Panc1 (cell line): ENCODE measurements at places on chromosomes 12 and 14. TPM values are rescaled to one million over a fixed set of nuclear protein-coding genes. Genes with fewer than 3 reads are reported as not detected.

Gene SPRYD3
- total RNA-seq = 25.0 TPM

GRCh38 chr14:90424686-90425372 lies 28.0 kb downstream of the CALM1 start:
- DNase-seq = no peak

DNA sequence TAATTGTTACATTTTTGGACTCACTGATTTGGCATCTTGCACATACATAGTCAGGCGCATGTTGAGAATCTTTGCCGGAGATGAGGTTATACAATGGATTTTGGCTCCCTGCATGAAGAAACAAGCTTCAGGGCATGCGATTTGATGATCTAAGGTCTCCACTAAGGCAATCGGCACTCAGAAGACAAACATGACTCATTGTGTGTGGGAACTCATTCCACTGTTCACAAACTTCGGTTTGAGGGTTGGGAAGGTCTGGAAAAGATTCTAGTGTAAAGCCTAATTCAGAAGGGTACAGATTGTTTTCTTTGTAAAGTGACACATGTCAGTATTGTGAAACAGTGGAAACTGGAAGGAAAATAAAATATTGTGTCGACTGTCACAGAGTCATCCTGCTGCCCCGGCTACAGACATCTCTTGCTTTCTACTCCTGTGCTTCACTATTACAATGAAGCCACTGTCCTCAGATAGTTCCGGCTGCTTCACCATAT lies 192.6 kb upstream of the HMGA2 start:
- DNase-seq = peak; percentile 98

DNA sequence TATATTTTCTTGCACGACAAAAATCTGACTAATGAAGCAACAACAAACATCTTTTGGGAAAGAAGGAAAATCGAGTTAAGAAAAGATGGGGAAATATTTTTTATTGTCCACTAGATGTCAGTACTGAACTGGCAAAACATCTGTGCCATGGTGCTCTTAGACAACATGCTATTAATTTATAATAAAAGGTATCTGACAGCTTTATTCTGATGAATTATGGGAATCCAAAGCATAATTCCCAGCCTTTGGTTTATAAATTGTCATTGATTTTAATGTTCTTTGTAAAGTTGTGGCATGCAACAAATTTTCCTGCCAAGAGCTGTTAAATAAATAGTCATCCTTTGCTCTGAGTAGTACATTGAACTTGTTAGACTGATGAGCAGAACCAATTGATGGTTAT lies 231.2 kb downstream of the ETNK1 start:
- peak; percentile 10 for DNase-seq

DNA sequence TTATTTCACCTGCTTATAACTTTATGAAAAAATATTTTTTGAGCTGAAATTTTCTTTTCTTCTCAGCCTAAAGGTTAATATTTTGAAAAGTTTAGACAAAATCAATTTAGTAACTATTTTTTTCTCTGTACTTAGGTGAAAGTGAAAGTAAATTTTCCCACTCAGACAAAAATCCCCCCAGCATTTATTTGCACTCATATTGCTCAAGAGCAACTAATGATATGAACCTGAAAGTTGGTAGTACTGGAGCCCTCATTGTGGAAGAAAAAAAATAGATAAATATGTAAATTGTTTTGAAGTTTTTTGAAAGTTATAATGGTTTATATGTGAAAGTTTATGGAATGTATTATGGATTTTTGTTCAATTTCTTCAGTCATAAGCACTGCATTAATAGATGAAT lies 1005.9 kb upstream of the ATXN7L3B start:
- DNase-seq = no peak

DNA sequence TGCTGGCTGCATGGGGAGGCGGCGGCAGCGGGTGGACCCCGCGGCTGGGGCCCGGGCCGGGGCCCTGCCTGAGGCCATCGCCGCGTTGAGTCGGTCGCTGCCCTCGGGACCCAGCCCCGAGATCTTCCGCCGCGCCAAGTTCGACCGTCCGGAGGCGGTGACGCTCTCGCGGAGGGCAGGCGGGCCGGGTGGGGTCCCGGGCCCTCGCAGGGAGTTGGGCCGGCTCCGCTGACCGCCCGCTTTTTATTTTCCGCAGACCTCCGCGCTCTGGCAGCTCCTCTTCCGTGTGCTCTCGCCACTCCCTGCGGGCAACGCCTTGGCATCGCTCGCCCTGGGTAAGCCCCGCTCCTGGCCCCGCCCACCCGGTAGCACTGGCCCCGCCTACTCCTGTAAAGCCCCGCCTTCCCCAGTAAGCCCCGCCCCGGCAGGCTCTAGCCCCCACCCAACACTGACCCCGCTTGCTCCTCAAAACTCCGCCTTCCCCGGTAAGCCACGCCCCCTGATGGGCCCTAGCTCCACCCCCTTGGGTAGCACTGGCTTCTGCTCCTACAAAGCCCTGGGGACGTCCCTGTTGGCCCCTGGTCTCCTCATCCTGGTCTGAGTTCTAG lies 424 bp downstream of the TEDC1 start:
- no peak for DNase-seq

DNA sequence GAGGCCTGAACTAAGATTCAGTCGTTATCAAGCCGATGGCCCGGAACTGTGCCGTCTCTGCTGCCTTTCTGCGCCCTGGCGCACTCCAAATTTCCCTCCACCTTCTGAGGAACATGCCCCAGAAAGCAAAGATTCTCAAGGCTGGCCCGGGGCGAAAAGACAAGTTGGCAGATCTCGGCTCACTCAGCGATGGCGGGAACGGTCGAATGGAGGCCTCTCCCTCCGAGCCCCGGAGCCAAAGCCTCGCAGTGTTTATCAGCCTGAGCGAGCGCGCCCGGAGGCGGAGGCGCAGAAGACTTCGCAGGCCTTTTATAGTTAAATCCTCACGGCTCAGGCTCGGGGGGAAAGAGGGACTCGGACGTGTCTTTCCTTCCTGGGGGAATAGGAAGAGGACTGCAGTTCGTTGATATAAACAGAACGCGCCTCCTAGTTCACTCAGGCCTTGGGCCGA lies 5.6 kb downstream of the TBX5 start:
- DNase-seq = no peak
